ENCODE measurements at places on chromosomes 2 and 18. TPM values are rescaled to one million over a fixed set of nuclear protein-coding genes. Genes with fewer than 3 reads are reported as not detected.

DNA sequence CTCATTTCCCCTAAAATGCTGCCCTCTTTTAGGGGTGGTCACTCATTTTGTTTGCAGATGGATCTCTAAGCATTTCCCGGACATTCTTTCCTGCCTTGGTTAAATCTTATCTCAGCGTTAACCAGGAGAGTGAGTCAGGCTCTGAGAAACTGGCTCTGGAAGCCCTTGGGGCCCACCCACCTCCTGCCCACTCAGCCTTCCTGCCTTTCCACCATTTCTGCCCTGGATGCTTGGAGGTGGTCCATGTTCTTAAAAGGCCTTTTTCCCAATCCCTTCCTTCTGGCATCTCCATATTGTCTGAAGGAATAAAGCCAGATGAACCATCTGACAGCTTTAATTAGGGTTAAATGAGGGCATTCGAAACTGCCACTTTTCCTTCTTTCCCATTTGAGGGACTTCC is 9.5 kb downstream of the HK2 start:
- no peak for DNase-seq
- no peaks in the 10 kb centered on the region for H3K27me3 ChIP-seq
- H3K27ac ChIP-seq, result no peak overlapping the region
- H3K4me3 ChIP-seq, result no peak overlapping the region

GRCh38 chr2:241214766-241215165 is 26.3 kb downstream of the ANO7 start:
- H3K27me3 ChIP-seq, result peaks cover 2% of the 10 kb centered on the region
- peaks cover 38% of the 10 kb centered on the region for H3K4me1 ChIP-seq
- H3K4me3 ChIP-seq, result no peak overlapping the region

DNA sequence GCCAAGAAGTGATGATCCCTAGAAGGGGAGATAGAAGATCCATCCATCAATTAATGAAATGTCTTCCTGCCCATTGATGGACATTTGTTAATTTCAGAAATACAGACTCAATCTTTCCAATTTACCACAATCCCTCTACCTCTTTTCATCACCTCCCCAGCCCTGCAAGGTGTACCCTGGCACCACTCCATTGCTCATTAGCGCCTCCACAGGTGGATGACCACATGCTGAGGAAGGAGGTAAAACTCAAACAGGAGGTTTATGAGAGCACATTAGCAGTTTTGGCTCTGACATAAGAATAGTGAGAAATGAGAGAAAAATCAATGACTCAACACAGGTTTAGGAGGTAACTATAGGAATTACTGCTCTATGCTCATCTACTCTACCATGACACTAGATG is 208.0 kb downstream of the C1D start:
- H3K27ac ChIP-seq, result no peak overlapping the region
- DNase-seq, result no peak
- H3K36me3 ChIP-seq, result no peaks in the 10 kb centered on the region

DNA sequence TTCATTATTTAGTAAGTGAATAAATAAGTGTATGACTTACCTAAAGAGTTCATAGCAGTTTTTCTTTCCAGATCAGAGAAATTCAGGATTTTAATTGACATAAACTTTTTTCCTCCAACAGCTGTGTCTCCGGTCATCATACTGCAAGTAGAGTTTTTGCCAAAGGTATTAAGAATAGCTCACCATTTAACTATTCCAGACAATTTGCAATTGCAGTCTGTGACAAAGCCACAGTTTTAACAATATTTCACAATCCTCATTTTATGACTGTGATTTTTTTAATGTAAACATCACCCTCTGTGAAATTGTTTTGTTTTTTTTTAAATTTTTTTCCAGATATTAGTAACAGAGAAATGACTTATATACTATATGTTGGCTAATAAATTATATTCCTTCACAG is 199.1 kb downstream of the TRIB2 start:
- H3K27me3 ChIP-seq, result no peaks in the 10 kb centered on the region
- H3K4me1 ChIP-seq, result peaks cover 6% of the 10 kb centered on the region
- peak; percentile 70 for DNase-seq
- no peak overlapping the region for H3K4me3 ChIP-seq

DNA sequence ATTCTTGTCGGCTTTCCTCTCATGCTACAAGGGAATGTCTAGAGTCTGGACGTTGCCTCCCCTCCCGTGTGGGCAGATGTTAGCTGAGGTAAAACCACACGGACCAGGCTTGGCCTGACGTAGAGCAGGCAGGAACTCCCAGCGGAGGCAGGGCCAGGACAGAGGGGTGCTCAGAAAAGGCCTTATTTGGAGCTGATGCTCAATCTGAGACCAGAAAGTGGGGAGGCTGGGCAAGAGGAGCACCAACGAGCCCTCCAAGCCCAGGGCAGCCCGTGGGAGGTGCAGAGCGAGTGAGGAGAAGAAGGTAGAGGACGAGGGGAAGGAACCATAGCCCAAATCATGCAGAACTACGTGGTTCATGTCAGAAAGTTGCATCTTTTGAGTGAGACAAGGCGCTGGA is 9.0 kb downstream of the TEX51 start:
- H3K4me1 ChIP-seq, result no peaks in the 10 kb centered on the region
- no peak for DNase-seq
- H3K36me3 ChIP-seq, result no peaks in the 10 kb centered on the region
- H3K27ac ChIP-seq, result no peak overlapping the region
- no peak overlapping the region for H3K4me3 ChIP-seq

- no peaks in the 10 kb centered on the region for H3K27me3 ChIP-seq
- no peak for DNase-seq
Observed at GRCh38 chr2:104023765-104024164, 830.1 kb upstream of the POU3F3 start.

GRCh38 chr18:5982332-5982731 is 87.0 kb upstream of the TMEM200C start:
- no peaks in the 10 kb centered on the region for H3K27me3 ChIP-seq
- no peaks in the 10 kb centered on the region for H3K4me1 ChIP-seq
- no peak overlapping the region for H3K4me3 ChIP-seq

GRCh38 chr2:9221223-9221622 is 14.6 kb downstream of the ASAP2 start:
- no peaks in the 10 kb centered on the region for H3K27me3 ChIP-seq
- H3K4me3 ChIP-seq, result no peak overlapping the region
- no peak overlapping the region for H3K27ac ChIP-seq
- H3K4me1 ChIP-seq, result peaks cover 7% of the 10 kb centered on the region
- H3K36me3 ChIP-seq, result no peaks in the 10 kb centered on the region

DNA sequence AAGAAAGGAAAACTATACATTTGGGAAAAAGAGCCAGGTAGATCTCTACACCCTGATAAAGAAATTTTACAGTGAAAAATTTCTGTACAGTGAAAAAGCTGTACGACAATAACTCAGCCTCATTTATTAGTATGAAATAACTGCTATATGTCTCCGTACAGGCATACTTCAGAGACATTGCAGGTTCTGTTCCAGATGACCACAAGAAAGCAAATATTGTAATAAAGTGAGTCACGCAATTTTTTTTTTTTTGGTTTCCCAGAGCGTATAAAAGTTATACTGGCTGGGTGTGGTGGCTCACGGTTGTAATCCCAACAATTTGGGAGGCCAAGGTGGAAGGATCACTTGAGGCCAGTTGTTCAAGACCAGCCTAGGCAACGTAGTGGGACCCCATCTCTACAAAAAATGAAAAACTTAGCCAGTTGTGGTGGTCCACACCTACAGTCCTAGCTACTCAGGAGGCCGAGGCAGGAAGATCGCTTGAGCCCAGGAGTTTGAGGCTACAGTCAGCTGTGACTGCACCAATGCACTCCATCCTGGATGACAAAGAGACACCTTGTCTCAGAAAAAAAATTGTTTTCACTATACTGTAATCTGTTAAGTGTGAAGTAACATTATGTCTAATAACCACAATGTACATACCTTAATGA is 28.2 kb upstream of the AMMECR1L start:
- no peak overlapping the region for H3K27ac ChIP-seq
- H3K27me3 ChIP-seq, result no peaks in the 10 kb centered on the region
- no peak overlapping the region for H3K4me3 ChIP-seq
- H3K4me1 ChIP-seq, result no peaks in the 10 kb centered on the region
- no peaks in the 10 kb centered on the region for H3K36me3 ChIP-seq

GRCh38 chr2:68448671-68449653 is 18.1 kb downstream of the FBXO48 start:
- H3K36me3 ChIP-seq, result no peaks in the 10 kb centered on the region
- no peak overlapping the region for H3K27ac ChIP-seq
- no peak overlapping the region for H3K4me3 ChIP-seq
- no peak for DNase-seq
- H3K27me3 ChIP-seq, result no peaks in the 10 kb centered on the region

DNA sequence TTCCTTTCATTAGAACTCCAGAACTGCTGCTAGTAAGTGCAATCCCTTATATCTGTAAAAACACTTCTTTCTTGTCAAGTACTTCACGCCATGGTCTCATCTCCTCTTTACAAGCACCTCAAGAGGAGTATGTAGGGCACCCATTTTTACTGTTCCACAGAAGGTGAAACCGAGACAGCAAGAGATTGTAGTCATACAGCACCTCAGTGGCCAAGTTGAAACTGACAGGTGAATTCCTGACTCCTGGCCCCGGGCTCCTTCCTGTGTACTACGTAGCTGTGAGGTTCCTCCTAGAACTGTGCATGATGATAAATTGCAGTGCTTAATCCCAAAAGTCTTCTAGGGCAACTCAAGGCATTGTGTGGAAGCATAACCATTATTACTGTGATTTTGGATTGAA is 131.5 kb upstream of the MEIS1 start:
- H3K27me3 ChIP-seq, result peaks cover 4% of the 10 kb centered on the region
- no peak overlapping the region for H3K27ac ChIP-seq
- DNase-seq, result no peak
- peaks cover 27% of the 10 kb centered on the region for H3K4me1 ChIP-seq

DNA sequence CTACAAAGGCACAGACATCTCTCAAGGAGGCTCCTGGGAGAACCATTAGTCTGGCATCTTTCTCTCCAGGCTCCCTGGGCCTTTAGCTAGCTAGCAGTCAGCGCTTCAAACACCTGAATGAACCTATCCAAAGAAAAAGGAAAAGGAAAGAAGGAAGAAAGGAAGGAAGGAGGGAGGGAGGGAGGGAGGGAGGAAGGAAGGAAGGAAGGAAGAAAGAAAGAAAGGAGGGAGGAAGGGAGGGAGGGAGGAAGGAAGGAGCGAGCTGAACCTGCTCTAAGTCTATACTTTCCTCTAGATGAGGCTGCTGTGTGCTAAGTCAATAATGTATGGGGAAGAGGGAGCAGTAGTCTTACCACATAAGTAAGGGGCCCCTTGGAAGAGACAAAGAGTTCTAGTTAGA is 5.1 kb upstream of the BCL11A start:
- no peak for DNase-seq
- H3K27me3 ChIP-seq, result peaks cover 52% of the 10 kb centered on the region
- no peak overlapping the region for H3K27ac ChIP-seq
- H3K4me1 ChIP-seq, result peaks cover 12% of the 10 kb centered on the region
- no peaks in the 10 kb centered on the region for H3K36me3 ChIP-seq
- H3K4me3 ChIP-seq, result no peak overlapping the region

GRCh38 chr2:235909358-235909757 is 258.8 kb downstream of the GBX2 start:
- no peak overlapping the region for H3K4me3 ChIP-seq
- no peak overlapping the region for H3K27ac ChIP-seq
- no peaks in the 10 kb centered on the region for H3K27me3 ChIP-seq
- no peaks in the 10 kb centered on the region for H3K4me1 ChIP-seq
- DNase-seq, result no peak

GRCh38 chr2:46489423-46490174 is 10.2 kb downstream of the TMEM247 start:
- H3K4me1 ChIP-seq, result peaks cover 25% of the 10 kb centered on the region
- no peaks in the 10 kb centered on the region for H3K36me3 ChIP-seq
- no peak for DNase-seq
- no peak overlapping the region for H3K4me3 ChIP-seq

DNA sequence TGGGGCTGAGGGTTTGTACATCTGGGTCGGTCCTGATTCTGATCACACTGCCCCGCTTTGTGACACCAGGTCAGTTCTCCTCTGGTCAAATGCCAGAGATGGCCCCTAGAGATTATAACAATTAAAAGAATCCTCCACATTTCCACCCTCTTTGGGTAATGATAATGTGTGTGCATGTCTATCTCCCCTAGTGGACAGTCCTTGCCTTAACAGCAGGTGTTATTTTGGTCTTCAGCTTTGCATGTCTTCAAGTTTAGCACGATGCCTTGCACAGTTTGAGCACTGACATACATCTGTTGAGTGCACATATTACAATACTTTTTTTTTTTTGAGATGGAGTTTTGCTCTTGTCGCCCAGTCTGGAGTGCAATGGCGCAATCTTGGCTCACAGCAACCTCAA is 25.7 kb upstream of the COX7A2L start:
- no peak overlapping the region for H3K27ac ChIP-seq
- H3K4me1 ChIP-seq, result no peaks in the 10 kb centered on the region
- no peaks in the 10 kb centered on the region for H3K27me3 ChIP-seq

DNA sequence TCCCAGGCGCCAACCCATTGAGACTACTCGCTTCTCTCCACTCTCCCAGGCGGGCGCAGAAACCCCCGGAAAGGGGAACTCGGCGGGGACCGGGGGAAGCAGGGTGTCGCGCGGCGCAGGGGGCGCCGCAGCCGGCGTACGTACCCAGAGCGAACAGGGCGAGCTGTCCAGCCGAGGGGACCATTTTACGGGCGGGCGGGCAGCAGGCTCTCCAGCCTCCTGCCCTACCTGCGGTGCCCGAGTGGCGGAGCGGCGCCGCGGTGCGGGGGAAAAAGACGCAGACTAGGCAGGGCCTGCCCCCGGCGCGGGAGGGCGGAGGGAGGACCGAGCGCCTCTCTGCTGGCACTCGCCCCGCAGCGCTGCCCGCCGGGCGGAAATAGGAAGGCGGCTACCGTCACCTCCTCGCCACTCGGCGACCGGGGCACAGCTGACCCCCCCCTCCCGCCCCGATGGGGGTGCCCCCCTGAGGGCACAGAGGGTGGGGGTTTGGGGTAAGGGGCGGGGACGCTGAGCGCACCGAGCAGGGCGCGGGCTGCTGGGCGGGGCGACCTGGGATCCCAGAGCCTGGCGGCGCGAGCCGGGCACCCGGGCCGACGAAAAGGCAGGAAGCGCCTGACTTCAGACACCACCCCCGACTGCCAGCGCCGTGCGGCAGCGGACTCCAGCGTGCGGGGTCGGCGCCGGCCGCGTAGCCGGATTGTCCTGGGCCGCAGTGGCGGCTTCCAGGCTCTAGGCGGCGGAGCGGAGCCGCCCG is at the start of gene TGFA:
TGFA (minus strand) TSS at position 243 of the 754 bp plus-strand sequence; CDS start at position 184, 59 bp downstream.
- H3K27me3 ChIP-seq, result peaks cover 59% of the 10 kb centered on the region
- H3K27ac ChIP-seq, result no peak within 1 kb of the TSS
- DNase-seq, result peak; percentile 47
- no peaks in the 10 kb centered on the region for H3K36me3 ChIP-seq
- H3K4me3 ChIP-seq, result peak within 1 kb of the TSS; percentile 42
- H3K4me1 ChIP-seq, result peaks cover 15% of the 10 kb centered on the region

- no peaks in the 10 kb centered on the region for H3K27me3 ChIP-seq
- no peak overlapping the region for H3K4me3 ChIP-seq
Observed at GRCh38 chr2:207505171-207505570, 24.6 kb upstream of the CREB1 start.

The RNASEH1 gene
- 21.2 TPM for polyA plus RNA-seq

The REG1B gene
- not detected for polyA plus RNA-seq

The WNT10A gene
- not detected for polyA plus RNA-seq

The RNF144A gene
- polyA plus RNA-seq, result 21.5 TPM

The POTEI gene
- polyA plus RNA-seq, result 0.14 TPM

The IL18RAP gene
- polyA plus RNA-seq, result 0.27 TPM

The CXCR4 gene
- polyA plus RNA-seq, result 38.1 TPM

The LTBP1 gene
- 87.3 TPM for polyA plus RNA-seq

The DYSF gene
- polyA plus RNA-seq, result 111 TPM

The MZT2A gene
- polyA plus RNA-seq, result 67.6 TPM

The EVA1A gene
- polyA plus RNA-seq, result 6.5 TPM

The UGT1A4 gene
- polyA plus RNA-seq, result not detected

Data from muscle of leg (tissue), 16 donors.